ENCODE measurements at places on chromosomes 1 and 21.

- DNase-seq, result no peak
These were observed 388.0 kb downstream of the PLPP3 start for GRCh38 chr1:56191369-56191768.

GRCh38 chr1:203181586-203182386, 4.7 kb downstream of the CHI3L1 start:
- no peak for DNase-seq

DNA sequence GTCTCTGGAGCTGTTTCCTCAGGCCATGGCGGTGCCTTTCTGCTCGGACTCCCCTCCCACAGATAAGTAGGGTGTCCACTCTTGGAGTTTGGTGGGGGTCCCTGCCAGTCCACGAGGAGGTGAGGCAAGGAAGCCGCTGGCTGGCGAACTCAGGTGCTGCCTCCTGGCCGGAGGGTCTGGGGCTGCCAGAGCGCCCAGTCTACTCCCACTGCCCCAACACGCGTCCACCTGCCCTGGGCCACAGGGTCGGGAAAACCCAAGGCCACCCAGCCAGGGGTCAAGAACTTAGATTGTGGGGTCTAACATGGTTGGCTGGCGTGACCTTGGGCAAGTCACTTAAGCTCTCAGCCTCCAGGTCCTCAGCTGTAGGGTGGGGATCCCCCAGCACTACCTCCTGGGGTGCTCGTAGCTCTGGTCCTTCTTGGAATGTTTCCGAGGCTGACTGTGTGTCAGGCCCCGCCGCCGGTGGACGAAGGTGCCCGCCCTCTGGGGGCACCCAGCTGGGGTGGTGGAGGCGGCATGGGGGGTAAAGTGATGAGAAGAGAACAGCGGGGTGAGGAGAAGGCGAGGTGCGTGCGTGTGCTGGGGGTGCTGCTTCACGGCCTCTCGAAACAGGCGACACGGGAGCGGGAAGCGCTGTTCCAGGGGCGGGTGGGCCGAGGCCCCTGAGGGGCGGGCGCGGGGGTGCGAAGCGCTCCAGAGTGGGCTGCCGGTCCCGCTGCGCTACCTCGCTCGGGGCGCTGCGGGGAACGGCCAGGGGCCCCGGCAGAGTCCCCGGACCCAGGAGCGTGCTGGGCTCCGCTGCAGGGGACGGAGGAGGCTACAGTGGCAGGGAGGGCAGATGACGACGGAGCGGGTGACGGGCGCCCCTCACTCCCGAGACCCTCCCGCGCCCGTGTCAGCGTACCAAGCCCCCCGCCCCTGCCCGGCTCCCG, 1.2 kb downstream of the SH2D5 start:
- no peak for DNase-seq

- DNase-seq, result no peak
These were observed 56.5 kb upstream of the ST6GALNAC3 start for GRCh38 chr1:76018045-76018444.

DNA sequence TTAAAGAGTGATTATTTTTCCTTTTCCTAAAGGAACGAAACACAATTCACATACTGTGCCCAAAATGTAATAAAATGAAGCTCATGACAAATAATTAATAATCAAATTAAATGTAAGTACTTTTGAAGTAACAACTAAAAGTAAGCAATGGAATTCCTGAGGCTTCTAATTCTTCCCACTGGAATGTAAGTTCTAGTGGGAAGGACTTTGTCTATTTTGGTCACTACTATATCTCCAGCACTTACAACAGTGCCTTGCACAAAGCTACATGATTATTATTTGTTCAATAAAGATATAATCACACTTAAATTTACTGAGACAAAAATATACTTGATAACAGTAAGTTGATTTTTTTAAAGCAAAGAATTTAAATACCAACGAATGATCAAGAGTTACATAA, 128.8 kb downstream of the COQ8A start:
- no peak for DNase-seq

GRCh38 chr1:210477328-210477924, 148.7 kb downstream of the HHAT start:
- no peak for DNase-seq
